ENCODE measurements at places on chromosomes 7 and 10.

- DNase-seq, result no peak
These were observed 268.1 kb upstream of the PLPP4 start for GRCh38 chr10:120188950-120189349.

GRCh38 chr10:106540645-106541044 lies 623.9 kb downstream of the SORCS1 start:
- DNase-seq, result no peak

- no peak for DNase-seq
These were observed 148.7 kb downstream of the SPAG6 start for GRCh38 chr10:22494007-22494406.

GRCh38 chr7:127486654-127487053 lies 94.1 kb upstream of the ZNF800 start:
- DNase-seq, result no peak

GRCh38 chr10:23193435-23194074 lies 1.4 kb downstream of the PTF1A start:
- no peak for DNase-seq

- DNase-seq, result no peak
These were observed 28.2 kb upstream of the MPP7 start for GRCh38 chr10:28331066-28331465.

GRCh38 chr7:37201003-37201875 lies 247.4 kb downstream of the ELMO1 start:
- DNase-seq, result no peak

DNA sequence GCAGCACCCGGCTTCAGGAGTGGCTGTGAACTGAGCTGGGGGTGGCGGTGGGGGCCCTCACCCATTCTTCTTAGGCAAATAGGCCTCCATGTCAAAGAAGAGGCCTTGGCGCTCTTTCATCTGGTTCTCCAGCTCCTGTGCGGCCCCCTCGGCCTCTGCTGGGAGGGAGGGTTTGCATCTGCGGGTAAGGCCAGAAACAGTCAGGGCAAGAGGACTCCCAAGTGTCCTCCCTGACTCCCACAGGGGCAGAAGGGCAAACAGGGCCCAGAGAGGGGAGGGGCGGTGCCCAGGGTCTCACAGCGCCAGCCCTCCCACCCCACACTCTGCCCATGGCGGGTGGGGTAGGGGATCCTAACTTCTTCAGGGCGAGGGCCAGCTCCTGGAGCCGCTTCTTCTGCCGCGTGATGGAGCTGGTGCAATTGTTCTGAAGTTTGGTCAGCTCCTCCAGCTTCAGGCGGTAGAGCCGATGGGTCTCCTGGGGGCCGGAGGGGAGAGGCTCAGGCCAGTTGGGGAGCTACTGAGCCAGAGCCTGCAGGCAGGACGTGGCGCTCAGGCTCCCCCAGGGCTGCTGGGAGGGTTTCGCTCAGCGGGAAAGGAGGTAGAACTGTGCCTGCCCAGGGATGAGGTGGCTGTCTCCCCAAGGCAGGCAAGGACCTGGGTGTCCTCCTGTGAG lies 2.2 kb downstream of the TMEM120A start:
- no peak for DNase-seq

DNA sequence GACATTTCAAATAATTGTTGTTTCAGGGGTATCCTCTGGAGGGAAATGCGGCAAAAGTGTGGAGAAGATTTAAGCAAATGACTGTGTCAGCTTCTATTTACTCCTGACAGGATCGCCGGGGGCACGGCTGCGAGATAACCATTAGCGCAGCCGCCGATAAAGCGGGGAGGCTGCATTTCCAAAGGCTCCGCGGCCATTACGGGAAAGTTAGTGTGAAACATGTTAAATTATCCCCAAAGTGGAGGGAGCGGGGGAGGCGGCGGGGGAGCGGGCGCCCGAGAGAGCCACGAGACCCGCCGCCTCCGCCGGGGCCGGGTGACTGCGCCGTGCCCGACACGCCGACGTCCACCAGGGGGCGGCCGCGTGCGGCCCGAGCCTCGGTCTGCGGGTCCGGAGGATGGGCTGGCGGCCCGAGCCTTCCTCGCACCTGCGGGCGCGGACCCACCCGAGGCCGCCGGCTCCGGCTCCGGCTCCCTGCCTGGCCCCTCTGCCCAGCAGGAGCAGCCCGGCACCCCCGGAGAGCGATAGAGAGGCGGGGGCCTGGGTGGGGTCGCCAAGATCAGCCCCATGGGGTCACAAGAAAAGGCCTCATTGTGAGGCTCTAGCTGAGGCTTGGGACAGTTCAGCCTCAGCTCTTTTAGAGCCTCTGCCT lies 74.4 kb upstream of the PAX2 start:
- DNase-seq, result peak; percentile 46

DNA sequence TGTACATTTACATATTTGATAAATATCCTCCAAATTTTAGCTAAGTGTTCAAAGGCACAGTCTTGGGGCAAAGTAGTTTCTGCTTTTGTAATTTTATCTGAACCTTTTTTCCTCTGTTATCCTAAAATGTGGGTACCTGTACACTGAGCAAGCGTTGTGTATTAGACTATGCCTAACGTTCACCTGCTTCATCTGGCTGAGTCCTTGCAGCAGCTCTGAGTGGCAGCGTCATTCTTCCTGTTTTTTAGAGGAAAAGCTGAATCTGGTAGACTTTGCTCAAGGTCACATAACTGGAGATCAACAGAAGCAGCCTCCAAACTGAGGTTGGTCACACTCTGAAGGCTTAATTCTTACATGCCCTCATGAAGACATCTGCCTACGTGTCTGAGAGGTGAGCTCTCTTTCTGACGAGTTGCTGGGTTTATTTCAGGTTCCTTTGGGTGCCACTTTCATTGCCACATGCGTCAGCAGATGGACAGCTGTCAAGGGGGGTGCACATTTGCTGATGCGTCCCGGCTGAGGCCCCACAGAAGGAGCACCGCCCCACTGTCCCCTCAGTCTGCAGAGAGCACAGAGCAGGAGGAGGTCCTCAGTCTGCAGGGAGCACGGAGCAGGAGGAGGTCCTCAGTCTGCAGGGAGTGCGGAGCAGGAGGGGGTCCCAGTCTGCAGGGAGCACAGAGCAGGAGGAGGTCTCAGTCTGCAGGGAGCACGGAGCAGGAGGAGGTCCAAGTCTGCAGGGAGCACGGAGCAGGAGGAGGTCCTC lies 406.5 kb upstream of the SHH start:
- no peak for DNase-seq

DNA sequence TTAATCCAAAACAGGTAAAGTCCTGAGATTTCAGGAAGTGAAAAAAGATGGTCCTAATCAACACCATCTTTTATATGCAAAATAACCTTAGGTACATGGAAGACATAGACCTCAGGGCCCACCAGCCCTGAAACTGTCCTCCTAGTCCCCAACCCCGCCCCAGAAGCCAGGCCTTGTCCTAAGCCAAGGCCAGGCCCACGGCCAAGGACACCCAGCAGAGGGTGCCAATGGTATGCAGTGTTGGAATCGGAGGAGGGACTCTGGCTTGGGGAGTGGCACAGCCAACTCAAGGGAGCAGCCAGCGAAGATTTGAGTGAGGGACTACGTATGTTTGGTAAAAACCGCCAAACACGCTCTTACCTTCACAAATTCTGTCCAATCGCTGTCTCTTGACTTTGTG lies 96.7 kb downstream of the ZRANB1 start:
- no peak for DNase-seq

GRCh38 chr10:48332871-48333216 lies 26.4 kb downstream of the MAPK8 start:
- DNase-seq, result no peak

GRCh38 chr7:73983437-73984164 lies 44.4 kb upstream of the ELN start:
- no peak for DNase-seq

- DNase-seq, result no peak
These were observed 5.0 kb upstream of the PTF1A start for GRCh38 chr10:23187155-23187554.

- no peak for DNase-seq
These were observed 208.8 kb downstream of the CTNNA3 start for GRCh38 chr10:67487199-67487598.

GRCh38 chr7:17043012-17043877 lies 161.5 kb upstream of the AGR3 start:
- DNase-seq, result no peak

GRCh38 chr7:155213955-155214740 lies 83.5 kb upstream of the INSIG1 start:
- no peak for DNase-seq

- no peak for DNase-seq
These were observed 74.2 kb upstream of the PLXNA4 start for GRCh38 chr7:132650498-132650897.

GRCh38 chr7:26388256-26388655 lies 96.6 kb downstream of the SNX10 start:
- no peak for DNase-seq

DNA sequence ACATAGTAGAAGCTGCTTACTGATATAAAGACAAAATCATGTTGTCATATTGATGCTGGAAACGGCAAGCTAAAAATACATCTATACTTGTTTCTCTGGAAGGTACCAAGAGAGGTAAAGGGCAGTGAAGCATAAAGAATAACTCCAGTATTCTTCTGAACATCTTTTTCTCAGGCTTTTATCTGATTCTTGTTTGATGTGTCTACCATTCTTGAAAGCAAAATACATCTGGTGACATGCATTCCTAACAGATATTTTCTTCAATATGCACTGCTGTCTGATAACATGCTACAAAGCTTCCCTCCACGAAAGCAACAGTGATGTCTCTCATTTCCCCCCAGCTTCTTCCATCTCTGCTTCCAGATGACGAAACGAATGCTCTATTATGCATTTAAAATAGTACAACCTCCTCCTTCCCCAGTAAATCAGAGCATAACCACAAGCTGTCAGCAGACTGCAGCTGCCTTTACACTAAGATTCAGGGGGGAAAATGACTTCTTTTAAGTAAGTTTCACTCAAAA lies 100.8 kb downstream of the ARHGAP21 start:
- no peak for DNase-seq

DNA sequence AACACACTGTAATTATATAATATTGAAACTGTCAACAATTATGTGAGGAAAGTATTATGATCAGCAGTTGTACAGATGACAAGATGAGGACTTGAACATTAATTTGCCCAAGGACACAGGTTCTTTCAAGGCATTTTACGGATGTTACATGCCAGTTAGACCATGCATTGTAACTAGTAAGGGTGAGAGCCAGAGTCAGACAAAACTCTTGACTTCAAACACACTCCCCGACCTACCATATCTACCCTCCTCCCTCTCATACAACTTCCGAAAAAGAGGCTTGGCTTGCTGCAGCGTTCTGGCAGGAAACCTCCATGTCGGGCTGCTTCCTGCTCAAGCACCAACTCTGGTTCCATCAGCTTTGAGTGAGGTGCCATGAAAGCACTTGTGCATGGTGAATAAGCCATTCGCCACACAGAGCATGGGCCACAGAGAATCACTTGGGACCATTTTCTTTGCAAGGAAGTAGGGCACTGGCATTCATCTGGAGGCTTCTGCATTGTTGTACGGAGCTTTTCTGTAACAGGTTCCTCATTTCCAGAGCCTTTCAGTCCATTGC lies 53.2 kb downstream of the FOXI2 start:
- no peak for DNase-seq

DNA sequence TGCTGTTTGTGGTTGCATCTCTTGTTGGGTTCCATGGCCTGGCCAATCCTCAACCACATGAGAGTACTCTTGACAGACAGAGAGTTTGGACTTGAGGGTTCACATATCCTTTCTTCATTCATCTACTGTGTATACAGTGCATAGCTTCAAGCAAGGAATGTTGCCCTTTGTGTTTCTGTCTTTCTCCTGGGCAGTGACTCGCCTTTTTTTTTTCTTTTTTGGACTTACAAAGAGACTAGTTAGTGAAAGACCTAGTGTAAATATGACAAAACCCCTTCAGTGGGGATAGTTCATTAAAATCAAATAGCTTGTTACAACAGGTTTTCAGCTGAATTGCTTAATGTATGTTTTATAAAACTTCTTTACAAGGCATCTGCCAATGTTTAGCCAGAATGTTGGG lies 290.2 kb downstream of the FGFR2 start:
- DNase-seq, result no peak

DNA sequence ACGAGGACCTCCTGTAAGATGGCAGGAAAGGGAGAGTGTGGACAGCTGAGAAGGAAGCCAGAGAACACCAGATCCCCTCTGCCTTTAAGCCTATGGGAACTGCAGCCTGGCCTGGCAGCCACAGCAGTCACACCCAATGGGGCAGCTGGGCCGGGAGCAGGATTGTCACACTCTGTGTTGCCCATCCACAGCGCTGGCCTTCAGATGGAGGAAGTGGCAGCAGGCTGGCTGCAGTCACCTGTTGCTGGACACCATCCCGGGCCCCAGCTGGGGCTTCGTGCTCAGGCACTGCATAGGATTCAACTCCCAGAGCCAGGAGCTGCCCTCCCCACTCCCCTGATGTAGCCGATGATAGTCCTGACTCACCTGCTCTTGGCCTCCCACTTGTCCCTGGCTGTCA lies 114.4 kb downstream of the COL13A1 start:
- DNase-seq, result no peak

DNA sequence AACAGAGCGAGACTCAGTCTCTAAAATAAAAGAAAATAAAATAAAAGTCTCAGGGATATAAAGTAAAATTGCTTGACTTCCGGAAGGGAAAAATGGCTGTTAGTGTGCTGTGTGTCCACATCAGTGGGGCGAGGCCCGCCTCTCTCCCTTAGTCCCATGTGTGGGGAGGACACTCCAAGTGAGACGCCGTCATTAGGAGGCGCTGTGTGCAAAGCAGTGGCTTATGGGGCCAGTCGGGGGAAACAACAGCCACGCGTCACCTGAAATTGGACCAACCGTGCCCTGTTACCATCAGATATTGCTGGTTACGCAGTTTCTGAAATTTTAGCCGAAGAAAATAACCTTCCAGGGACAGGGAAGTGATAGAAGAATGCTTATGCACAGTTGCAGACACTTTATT lies 15.8 kb downstream of the SFXN4 start:
- DNase-seq, result no peak

- no peak for DNase-seq
These were observed 159.5 kb upstream of the KLF14 start for GRCh38 chr7:130893441-130893894.

DNA sequence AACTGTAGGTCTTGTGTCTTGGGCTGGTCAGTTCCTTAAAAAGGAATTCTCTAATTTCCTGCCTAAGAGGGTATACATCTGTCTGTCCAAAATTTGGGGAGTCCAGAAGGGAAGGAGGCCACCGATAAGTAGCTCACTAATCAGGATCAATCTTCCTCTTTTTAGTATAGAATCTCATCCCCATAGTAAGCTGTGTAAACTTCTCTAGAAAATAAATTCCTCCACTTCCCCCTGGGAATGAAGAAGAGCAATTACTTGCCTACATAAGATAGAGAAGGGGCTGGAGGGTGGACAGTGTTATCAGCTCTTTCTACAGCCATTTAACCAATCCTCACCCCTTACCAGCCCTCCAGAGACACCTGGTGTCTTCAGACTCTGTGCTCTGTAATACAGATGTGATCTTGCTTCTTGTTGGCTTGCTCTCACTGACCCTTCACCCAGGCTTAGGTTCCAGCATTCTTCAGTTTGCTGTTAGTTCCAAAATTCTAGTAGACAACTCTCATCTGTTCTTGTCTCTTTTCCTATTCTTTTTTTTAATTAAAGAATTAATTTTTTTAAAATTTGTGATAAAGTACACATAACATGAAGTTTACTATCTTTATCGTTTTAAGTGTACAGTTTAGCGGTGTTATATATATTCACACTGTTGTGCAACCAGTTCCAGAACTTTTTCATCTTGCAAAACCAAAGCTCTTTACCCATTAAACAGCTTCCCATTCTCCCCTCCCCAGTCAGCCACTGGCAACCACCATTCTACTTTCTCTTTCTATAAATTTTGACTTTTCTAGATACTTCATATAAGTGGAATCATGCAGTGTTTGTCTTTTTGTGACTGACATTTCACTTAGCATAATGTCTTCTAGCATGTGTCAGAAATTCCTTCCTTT lies 6.5 kb upstream of the PRKAR2B start:
- DNase-seq, result no peak
